Iris pigment epithelial cell (primary cell): ENCODE measurements at places on chromosomes 6 and 20.

- DNase-seq = no peak
These were observed 721.4 kb upstream of the FLRT3 start for GRCh38 chr20:15058841-15059240.

DNA sequence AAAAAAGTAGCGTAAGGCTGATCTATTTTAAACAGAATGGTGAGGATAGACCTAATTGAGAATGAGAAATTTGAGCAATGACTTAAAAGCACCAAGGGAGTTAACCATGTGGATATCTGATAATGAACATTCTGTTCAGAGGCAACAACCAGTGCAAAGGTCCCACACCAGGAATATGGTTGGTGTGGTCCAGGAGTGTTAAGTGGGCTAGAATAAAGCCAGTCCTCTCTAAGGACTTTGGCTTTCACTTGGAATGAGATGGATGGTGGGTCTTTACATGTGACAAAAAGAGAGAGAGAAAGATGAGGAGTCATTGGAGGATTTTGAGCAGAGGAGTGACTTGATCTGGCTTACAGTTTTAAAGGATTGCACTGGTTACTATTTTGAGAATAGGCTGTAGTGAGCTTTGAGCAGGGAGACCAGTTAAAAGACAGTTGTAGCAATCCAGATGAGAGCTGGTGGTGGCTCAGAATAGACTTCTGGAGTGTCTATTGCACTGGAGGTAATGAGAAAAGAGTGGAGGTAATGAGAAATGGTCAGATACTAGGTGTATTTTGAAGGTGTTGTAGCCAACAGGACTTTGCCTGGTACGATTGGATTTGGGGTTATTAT, 89.8 kb downstream of the SCAF8 start:
- DNase-seq = no peak

GRCh38 chr20:61449057-61449609, 197.1 kb downstream of the CDH4 start:
- no peak for DNase-seq

GRCh38 chr6:14804785-14805210, 441.1 kb upstream of the JARID2 start:
- peak; percentile 70 for DNase-seq

- peak; percentile 97 for DNase-seq
These were observed 18.1 kb downstream of the TUBB2B start for GRCh38 chr6:3209114-3210023.

GRCh38 chr20:1907586-1907985, 12.4 kb downstream of the SIRPA start:
- DNase-seq = peak; percentile 35
